NCI-H2171 (cell line): ENCODE measurements at places on chromosomes 3 and 15.

- DNase-seq = peak; percentile 37
Observed at GRCh38 chr15:70447928-70448698, 315.2 kb downstream of the UACA start.

DNA sequence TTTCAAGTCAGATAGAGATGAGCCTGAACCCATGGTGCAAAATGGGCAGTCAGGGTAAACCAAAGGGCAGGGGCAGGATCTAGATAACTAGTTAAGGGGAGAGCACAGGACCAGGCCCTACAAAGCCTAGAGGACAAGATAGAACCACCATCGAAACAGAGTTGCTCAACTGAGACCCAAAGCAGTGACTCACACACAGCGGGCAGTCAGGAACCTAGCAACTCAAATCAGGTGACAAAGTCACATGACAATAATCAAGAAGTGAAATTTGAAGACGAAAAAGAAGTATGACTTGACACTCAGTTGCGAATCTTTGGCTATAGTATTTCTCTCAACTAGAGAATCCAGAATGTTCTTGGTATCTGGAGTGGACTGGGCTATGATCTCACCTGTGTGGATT, 136.0 kb upstream of the PTPRG start:
- no peak for DNase-seq

DNA sequence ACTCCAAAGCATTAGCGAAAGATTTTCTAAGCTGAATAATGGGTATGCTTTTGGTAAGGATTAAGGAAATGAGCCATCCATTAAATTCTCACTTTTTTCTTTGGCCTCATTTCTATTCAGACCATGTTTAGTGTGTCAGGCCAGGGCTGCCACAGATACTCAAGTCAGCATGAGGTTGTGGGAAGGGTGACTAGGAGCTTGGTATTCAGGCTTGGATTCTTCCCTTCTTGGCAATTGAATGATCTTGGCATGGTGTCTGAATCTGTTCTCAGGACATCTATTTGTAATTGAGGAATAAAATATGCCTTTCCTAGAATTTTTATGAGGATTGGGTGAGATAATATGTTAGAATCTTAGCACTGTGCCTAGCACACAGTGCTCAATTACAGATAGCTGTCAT, 11.2 kb downstream of the CCNB2 start:
- DNase-seq = no peak

DNA sequence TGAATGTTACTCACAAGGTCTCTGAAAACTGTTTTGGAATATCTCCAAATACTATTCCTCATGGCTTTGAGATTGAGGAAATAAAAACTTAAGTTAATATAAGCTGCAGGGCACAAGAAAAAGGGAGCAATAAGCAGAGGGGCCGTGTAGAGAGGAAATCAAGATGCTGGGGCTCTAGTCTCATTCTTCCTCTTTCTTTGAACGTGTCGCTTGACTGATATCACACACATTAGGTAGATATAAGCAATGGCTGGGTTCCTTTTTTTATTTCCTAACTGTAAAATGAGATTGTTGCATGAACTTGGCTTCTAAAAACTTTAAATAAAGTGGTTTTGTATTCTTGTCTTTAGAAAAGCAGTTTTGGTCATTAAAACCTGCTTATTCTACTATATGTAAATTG, 326.7 kb upstream of the ROPN1 start:
- no peak for DNase-seq

GRCh38 chr3:129286081-129286480, 7.4 kb downstream of the HMCES start:
- DNase-seq = no peak

- no peak for DNase-seq
Observed at GRCh38 chr15:69554279-69554961, 101.8 kb downstream of the RPLP1 start.

GRCh38 chr15:93029836-93030429, 59.1 kb downstream of the RGMA start:
- DNase-seq = no peak

GRCh38 chr3:46293035-46293724, 50.9 kb downstream of the CCR3 start:
- no peak for DNase-seq

GRCh38 chr15:57591822-57592367, at the start of gene MYZAP:
Gene MYZAP, plus strand, starts transcription at chr15:57591904. Its CDS starts 131 bp downstream, at chr15:57592035.
- DNase-seq = peak; percentile 11

DNA sequence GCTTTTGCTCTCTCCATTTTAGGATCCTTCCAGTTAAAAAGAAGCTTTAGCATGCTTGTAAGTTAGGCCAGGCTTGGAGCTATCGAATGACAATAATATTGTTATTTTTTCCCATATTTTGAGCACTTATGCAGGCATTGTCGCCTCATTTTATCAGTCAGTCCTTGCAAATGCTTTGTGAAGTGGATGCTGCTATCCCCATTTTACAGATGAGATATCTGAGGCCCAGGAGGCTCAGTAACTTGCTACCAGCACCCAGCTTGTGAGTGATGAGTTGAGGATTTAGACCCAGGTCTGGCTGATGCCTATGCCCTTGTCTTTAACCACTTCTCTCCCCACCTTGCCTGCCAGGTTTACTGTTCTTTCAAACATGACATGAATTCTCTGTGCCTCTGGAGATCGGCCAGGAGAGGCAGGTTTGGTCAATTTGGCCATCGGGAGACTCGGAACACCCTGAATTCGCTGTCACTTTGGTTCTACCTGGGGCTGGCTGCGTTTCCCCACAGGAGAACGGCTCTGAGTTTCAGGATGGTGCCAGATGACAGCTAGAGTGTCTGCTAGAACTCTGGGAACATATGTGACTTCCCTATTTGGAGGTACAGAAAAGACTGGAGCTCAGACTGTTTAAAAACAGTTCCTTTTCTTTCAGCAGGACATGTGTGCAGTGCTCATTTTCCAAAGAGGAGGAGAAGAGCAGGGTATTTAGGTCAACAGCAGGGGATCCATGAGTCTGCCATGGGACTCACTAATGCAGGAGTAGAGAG, 25.5 kb upstream of the ZNF710 start:
- DNase-seq = no peak

- DNase-seq = no peak
Observed at GRCh38 chr3:172135185-172135584, 95.8 kb downstream of the FNDC3B start.

DNA sequence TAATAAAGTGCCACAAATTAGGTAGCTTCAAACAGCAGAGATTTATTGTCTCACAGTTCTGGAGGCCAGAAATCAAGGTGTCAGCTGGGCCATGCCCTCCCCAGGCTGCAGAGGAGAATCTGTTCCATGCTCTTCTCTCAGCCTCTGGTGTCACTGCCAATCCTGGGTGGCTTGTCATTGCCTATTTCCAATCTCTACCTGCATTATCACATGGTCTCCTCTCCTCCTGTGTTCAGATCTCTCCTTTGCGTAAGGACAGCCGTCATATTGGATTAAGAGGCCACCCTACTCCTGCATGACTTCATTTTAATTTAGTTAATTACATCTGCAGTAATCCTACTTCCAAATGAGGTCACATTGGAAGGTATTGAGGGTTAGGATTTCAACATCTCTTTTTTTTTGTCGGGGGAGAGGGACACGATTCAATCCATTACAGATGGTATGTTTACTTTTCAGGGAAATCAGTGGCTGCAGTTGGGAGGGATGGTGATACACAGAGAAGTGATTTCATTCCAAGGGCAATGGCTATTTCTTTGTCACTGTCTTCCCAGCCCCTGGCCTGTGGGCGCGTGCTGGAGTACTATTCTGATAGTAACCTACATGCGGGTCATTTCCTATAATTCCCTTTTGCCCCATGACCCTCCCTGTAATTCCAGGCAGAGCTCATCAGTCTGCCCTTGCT, 169.4 kb downstream of the MINAR1 start:
- no peak for DNase-seq

GRCh38 chr3:44033123-44033522, 208.6 kb upstream of the TOPAZ1 start:
- no peak for DNase-seq

DNA sequence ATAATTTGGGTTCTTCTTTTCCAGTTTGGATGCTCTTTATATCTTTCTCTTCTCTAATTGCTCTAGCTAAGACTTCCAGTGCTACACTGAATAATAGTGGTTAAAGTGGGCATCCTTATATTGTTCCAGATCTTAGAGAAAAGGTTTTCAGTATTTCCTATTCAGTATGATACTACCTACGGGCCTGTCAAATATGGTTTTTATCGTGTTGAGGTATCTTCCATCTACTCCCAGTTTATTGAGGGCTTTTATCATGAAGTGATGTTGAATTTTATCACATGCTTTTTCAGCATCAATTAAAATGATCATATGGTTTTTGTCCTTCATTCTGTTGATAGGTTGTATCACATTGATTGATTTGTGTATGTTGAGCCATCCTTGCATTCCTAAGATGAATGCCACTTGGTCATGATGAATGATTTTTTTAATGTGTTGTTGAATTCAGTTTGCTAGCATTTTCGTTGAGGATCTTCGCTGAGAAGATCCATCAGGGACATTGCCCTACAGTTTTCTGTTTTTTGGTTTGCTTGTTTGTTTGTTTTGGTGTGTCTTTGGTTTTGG, 3.0 kb upstream of the LRRC34 start:
- DNase-seq = no peak

GRCh38 chr3:55792009-55792408, 304.9 kb upstream of the WNT5A start:
- no peak for DNase-seq

GRCh38 chr3:84904816-84905555, 53.8 kb upstream of the CADM2 start:
- DNase-seq = peak; percentile 47

DNA sequence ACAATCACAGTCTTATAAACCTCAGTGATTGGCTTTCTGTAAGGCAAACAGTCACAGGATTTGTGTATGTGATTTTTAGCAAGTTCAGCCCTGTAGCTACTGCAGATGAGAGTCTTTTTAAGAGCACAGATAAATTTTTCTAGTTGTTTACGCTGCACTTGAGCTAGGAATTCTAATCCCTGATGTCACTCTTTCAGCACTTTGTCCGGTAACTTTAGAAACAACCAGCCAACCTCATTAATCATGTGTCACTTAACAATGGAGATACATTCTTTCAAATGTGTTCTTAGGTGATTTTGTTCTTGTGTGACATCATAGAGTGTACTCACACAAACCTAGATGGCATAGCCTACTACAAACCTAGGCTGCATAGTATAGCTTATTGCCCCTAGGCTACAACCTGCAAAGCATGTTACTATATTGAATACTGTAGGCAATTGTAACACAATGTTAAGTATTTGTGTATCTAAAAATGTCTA, 36.8 kb upstream of the GOLGA6L2 start:
- no peak for DNase-seq

DNA sequence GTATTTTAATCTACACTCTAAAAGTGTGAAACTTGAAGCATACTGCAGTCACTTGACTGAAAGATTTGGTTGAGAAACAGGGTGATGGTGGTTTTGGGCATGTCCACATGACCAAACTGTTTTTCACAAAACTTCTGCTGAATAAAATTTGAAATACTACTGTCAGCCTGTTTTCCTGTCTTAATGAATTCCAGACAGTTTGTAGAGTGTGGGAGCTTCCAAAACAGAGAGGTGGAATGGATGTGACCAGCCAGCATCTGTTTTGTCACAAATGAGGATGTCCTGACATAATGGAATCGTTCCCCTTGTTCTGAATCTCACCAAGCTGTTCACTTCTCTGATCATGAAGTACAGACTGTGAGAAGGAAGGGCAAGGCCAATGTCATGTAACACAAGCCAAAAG, 11.8 kb downstream of the MITF start:
- no peak for DNase-seq

DNA sequence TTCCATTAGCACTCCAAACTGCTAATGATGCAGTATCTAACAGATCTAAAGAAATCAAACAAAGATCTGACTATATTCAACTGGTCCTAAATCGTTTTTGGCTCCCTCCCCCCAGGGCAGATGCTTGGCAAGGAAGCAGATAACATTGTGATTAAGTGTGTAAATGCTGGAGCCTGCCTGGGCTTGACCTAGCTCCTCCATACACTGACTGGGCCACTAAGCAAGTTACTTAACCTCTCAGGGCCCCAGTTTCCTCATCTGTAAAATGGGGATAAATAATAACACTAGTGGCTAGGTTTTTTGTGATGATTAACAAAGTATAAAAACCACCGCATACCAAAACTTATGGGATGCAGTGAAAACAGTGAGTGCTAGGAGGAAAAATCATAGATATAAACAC, 9.2 kb downstream of the EID1 start:
- DNase-seq = no peak

- DNase-seq = no peak
Observed at GRCh38 chr3:49616491-49616941, 57.6 kb upstream of the APEH start.

- no peak for DNase-seq
Observed at GRCh38 chr3:31244929-31245817, 287.6 kb upstream of the STT3B start.

DNA sequence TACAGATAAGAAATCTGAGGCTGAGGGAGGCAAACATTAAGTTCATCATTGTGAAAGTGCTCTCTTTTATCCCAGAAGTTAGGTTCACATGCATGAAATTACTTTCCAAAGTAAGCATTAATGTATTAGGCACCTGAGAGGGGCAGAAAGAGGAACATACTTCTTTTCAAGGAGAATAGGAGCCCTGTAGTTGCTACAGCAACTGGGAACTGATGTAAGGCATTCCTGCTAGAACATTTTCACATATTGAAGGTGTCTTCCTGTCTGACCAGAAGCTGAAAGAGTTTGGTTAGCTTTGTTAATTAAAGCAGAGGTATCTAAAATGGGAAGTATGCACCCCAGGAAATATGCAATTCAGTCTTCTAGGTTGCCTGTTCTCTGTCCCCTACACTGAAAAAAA, 65.5 kb upstream of the ZBTB20 start:
- no peak for DNase-seq

GRCh38 chr3:14785207-14786155, 33.3 kb upstream of the FGD5 start:
- DNase-seq = no peak

DNA sequence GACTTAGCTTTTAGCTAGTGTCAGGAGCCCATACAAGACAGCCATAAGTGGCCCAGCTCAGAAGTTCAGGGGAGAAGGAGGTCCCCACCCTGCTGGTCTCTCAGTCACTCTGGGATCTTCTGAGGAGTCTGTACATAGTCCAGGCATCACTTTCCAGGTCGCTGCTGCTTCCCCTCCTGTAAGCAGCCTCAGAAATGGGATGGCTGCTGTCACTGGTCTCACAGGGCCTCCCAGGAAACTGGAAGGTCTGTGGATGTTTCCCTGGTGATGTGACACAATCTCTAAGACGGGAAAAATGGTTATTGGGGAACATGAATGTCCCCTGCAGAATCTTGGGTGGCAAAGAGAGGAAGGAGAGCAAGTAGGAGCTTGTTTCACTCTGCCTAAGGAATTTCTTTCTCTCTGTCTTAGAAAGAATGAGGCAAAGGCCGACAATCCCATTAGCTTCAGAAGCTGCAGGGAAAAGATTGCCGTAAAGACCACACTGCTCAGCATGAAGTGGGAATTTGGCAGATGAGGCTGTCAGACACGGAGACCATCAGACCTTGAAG, 43.2 kb upstream of the TNFAIP8L3 start:
- DNase-seq = no peak

GRCh38 chr3:129890125-129890524, 3.4 kb downstream of the TMCC1 start:
- DNase-seq = no peak

GRCh38 chr3:38542401-38543298, 46.5 kb downstream of the EXOG start:
- DNase-seq = no peak
